ENCODE measurements at places on chromosomes 5 and 9.

DNA sequence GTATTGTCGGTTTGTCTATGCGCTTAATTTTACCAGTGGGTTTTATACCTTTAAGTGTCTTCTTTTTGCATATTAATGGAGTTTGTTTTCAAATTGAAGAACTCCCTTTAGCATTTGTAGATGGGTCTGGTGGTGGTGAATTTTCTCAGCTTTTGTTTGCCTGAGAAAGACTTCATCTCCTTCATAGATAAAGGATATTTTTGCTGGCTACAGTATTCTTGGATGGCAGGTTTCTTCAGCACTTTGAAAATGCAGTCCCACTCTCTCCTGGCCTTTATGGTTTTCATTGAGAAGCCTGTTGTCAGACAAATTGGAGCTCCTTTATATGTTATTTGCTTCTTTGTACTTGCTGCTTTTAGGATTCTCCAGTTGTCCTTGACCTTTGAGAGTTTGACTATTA is 142.1 kb downstream of the RAB3C start:
- DNase-seq, result no peak

DNA sequence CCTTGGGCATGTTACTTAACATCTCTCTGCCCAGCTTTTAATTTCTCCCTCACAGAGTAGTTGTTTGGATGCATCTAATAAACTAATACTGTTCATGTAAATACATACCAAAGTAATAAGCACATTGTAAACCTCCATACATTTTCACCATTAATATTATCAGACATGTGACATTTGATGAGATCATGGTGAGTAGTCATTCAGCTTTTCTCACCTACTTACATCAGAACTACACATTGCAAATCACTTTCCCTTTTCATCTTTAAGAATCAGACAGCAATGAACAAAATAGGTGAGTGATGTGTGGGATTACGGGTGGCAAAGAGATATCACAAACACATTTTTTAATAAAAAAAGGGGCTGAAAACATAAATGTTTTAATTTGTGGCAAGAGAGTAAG is 89.3 kb downstream of the JAKMIP2 start:
- no peak for DNase-seq

DNA sequence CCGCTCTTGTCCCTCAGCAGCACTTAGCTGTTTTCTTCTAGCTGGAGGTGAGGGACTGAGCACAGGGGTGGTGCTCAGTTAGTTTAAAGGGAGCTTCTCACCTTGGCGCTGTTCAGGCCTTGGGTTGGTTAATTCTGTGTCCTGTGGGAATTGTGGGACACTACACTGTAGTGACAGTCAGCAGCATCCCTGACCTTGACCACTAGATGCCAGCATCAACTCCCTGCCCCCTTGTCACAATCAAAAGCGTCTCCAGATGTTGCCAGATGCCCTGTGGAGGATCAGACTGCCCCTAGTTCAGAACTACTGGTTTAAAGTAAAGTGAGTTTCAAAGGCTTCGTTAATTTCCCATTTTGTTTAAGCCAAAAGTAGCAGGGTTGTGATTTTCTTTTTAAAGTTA is 65.5 kb upstream of the DMRT3 start:
- DNase-seq, result no peak

DNA sequence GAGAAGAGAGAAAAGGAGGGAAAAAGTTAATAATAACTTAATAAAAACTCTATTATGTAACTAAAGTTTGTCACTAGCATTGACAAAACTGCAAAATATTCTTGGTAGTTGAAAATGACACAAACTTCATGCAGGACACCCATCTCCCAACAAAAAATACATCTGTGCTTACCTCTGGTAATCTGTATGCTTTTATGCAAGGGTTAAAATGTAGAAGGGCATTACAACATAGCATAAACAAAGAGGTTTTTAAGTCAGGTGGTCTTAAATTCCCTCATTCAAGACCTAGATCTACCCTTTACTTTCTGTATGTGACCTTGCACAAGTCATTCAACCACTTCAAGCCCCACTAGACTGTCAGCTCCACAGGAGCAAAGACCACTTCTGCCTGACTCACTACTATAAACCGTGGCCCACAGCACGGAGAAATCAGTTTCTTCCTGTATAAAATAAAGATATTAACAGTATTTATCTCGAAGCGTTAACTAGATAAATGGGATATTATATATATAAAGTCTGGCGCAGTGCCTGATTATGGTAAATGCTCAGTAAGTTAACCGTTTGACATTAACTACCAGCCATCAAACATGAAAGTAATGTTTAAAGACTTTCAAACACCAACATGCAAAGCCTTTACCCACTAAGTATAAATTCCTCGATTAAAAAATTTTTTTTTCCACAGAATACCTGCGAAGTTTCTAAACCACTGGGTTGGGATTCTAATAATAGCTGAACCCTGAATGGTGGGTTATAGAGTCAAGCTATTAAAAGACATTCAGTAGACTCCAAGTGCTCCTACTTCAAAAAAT is 2.0 kb downstream of the FBXL17 start:
- DNase-seq, result no peak

GRCh38 chr9:127910613-127911205 is 6.1 kb downstream of the ST6GALNAC4 start:
- no peak for DNase-seq

- no peak for DNase-seq
Observed at GRCh38 chr9:89747596-89747995, 142.8 kb downstream of the GADD45G start.

DNA sequence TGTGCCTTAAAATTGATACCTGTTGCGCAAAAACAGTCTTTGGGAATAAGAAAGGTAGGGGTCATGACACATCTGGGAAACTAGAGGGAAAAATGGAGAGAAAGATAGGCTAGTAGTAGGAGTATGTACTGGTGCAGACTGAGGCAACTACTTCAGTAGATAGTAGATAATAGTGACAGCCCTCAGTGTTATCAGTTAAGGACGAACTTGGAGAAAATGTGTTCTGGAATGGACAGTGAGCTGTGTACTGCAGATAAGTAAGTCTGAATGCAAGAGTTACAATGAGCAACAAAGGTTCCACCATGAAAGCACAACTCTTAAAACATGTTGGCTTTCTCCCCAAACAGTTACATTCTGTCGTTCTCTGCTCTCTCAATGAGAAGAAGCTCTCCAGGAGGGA is 6.5 kb upstream of the INSL6 start:
- DNase-seq, result no peak

DNA sequence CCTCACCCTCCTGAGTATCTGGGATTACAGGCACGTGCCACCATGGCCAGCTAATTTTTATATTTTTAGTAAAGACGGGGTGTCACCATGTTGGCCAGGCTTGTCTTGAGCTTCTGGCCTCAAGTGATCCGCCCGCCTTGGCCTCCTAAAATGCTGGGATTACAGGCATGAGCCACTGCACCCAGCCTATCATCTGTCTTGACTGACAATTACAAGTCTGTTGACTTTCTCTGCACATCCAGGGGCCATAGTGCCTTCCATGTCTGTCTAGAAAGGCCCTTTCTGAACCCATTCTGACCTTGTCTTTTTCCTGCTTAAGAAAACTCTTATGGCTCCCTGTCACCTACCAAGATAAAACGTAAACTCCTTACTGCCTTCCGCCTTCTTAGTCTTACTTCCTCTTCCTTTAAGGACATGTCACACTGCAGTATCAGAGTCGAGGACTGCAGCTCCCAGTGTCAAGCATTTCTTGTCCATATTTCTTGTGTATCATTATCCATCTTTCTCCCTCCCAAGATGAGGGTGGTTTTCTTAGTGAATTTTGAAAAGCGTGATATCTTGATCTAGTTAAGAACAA is 49.9 kb upstream of the SHB start:
- DNase-seq, result no peak

DNA sequence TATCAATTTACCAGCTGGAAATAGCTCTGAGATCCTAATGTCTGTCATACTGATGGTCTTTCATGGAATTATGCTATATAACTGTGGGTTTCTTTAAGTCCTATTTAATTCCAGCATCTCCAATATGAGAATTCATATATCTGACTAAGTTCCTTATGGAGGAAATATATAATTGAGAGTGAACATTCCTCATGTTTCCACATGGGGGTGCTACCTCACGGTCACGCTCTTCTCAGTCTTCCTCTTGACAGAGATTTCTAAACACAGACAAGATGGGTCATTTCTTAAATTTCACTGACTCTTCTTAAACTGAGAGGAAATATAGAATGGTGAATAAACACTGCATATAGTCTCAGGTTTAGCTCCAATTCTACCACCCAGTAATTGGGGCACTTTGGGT is 212.1 kb downstream of the SLF1 start:
- DNase-seq, result no peak

GRCh38 chr5:159539678-159540077 is 209.4 kb upstream of the IL12B start:
- no peak for DNase-seq

DNA sequence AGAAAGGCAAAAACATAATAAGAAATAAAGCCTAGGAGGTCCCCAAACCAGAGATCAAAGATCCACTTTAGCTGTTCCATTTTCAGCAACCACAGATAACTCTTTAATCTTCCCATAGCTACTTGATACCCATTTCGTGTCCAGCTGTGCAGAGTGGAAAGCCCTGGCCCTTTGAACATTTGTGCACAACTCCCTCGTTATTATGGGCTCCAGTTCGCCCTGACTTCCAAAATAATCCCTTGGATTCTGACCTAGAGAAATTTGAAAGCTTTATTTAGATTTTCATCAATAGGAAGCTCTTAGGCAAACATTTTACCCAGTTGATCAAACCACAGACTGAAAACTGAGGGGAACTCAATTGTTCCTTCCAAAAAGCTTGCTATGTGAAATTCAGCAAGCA is 4.8 kb downstream of the MYOT start:
- no peak for DNase-seq

- DNase-seq, result no peak
Observed at GRCh38 chr9:35254984-35255857, 93.4 kb downstream of the UNC13B start.

DNA sequence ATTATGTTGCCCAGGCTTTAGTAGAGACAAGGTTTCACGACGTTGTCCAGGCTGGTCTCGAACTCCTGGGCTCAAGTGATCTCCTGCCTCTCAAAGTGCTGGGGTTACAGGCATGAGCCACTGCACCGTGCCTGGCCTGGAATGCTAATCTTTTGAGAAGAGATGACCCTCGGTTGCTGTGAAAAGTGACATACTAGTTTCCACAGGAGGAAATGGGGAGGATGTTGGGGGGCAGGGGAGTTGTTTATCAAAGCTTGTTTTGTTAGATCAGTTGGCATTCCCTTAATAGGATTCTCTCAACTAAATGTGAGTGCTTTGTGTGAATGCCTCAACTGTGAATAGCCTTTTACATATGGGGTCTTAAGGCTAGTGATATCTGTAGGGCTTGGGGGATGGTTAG is 16.4 kb upstream of the MATR3 start:
- no peak for DNase-seq

DNA sequence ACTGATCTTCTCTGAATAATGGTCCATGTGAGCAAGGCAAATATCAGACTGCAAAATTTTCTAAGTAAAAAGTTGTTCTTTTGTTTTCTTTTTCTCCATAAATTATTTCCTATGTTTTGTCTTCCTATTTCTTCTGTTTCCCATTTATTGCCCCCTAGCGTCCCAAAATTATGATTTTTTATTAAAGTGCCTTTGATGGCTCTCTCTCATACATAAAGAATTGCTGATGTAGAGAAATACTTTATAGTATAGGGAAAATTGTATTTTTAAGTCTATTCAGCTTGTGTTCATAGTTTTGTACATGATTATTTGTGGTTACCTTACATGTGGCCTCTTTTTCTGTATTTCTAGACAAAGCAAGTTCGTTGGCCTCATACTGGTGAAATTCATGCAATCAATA is 1031.2 kb downstream of the EFNA5 start:
- no peak for DNase-seq

GRCh38 chr9:2299843-2300205 is 284.7 kb downstream of the SMARCA2 start:
- no peak for DNase-seq

DNA sequence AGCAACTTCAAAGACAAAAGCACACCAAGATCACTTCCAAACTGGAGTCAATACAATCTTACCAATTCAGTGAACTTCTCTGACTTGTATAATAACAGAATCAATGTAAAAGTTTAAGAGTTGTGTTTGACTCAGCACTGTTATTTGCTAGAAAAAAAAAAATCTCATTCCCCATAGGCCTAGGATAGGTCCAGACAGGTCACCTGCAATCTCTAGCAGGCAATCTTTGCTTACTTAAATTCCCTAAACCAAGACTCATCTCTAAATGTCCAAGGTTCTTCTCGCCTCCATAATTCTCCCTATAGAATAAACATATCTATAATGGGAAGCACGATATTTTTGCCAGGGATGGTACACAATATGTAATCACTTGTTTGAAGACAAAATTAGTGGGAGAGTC is 2.5 kb downstream of the FAM169A start:
- DNase-seq, result no peak

DNA sequence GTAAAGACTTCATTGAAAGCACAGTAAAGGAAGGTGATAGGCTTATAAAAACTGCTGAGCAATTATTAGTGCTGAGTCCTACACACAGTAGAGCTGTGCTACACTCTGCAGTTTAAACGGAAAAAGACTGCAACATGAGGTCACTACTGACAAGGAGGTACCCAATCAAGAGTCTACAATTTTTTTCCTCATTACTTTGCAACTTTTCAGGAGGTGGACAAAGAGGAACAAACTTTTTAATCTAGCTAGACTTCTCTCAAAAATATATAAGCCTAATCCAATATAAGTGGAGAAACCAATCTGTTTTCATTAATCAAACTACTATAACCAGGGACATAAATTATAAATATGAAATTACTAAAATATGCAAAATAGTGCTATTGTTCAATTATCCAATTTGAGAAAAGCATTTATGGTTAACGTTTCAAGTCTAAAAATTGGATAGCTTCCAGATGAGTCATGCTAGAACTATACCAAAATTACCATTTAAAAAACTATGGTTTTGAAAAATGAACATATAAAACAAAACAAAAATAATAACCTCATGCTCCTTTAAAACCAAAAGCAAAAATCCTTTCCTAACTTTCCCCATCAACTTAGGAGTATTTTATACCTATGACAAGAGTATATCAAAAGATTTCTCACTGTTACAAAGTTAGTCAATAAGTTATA is 37.7 kb downstream of the FAM13B start:
- DNase-seq, result no peak

GRCh38 chr9:74458832-74459231 is 38.3 kb upstream of the RORB start:
- DNase-seq, result no peak

GRCh38 chr5:59380350-59380951 is 513.1 kb downstream of the PDE4D start:
- no peak for DNase-seq

DNA sequence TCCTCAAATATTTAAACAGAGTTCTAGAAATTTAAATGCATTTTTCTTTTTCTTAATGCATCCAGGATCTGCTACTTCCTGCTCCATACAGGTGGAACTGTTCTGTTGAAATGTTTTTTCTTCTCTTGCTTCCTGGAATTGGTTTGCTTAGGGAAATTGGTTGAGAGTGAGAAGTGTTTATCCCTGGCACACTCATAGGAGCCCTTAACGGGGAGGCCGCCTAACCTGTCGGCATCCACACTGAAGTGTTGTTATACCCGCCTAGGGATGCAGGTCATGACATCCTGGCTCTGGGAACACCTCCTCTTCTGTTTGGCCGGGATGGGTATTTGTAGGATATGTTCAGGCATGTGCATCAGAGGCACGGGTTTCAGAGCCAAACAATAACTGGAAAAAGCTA is 239.7 kb downstream of the GADD45G start:
- DNase-seq, result no peak

GRCh38 chr9:98839724-98840123 is 32.3 kb downstream of the GALNT12 start:
- no peak for DNase-seq
